Anterior cingulate cortex (tissue), 58 donors: ENCODE measurements at places on chromosomes 11 and 22.

DNA sequence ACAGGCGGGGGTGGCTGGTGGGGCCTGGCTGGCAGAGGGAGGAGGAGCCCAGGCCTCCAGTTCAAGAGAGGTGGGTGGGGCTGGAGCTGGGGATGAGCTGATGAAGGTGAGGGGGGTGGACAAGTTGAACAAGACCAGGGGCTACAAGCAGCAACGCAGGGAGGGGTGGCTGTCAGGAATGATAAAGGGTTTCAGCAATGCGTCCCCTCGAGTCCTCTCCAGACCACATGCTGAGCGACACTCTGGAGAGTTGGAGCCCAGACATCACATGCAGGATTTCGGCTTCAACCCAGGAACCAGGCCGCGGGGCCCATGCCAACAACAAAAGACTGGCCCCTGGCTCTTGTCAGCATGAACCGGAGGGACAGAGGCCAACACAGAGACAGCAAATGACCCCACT is 480.3 kb downstream of the BRD1 start:
- DNase-seq: no peak

GRCh38 chr11:97110376-97110775 is 720.6 kb downstream of the JRKL start:
- no peak for DNase-seq

DNA sequence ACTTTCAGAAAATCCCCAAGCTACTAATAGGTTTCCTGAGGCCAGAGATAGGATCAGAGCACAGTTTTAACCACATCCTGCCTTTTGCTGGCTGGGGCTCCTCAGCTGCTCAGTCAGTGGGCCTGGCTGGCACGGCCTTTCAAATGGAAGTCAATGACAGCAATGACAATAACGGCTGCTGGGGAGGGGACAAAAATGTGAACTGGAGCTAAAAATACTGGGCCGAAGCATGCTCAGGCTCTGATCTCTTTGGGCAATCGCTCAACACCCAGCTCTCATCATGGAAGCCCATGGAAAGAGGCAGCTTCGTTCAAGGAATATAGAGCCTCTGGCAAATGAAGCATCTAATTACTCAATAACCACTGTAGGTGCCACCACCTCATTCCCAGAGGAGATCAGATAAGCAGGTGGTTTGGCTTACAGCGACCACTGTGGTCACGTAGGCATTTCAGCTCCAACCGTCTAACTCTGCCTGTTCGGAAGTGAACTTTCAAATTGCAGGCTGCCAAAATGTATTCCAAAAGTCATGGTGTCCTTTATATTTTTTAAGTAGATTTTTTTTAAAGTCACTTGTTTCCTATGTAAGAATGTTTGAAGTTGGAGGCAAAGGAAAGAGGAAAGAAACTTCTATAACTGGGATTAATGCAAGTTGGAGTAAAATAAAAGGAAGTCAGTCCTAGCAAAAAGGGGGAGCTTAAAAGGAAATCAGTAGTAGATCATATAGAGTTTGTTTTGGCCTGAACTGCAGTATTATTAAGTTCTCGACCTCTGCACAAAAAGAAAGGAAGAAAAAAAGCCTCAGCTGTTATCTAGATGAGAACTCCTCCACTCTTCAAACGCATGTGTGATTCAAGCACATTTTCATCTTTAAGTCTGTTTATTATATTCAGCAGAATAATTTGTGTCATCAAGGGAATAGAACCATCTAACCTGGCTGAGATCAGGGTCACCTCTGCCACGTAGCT is 14.1 kb downstream of the WT1 start:
- DNase-seq: no peak

GRCh38 chr11:45180848-45181192 is 34.4 kb downstream of the PRDM11 start:
- no peak for DNase-seq

DNA sequence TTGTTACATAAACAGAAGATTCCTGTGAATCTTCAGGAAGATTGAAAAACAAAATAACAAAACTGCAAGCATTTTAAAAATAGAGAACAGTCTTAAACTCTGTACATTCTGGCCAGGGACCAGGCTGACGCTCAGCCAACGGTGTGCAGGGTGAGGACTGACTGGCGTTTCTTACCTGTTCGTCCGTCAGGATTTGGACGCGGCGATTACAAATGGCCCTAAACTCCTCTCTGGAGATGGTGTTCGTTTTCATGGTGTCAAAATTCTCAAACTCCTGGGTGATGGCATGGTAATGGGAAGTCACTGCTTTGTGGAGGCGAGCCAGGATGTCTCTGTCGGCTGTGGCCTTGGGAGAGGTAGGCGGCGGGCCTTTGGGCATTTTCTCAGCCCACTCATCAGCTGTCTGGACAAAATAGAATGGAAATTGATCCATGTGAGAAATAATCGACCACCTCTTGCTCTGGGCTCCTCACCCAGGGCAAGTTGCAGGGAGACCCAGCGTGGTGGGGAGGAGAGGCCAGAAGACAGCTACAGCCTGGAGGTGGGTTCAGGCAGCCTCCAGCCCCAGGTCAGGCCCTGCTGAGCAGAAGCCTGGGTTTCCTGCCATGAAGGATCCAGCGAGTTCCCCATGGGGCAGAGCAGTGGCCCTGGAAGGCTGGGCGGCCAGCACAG is 143.0 kb downstream of the MPPED1 start:
- DNase-seq: no peak

- DNase-seq: no peak
These were observed 44.7 kb downstream of the CACNG2 start for GRCh38 chr22:36658900-36659299.

GRCh38 chr11:82194521-82194920 is 539.1 kb downstream of the FAM181B start:
- no peak for DNase-seq
